ENCODE measurements at places on chromosomes 2 and 18.

GRCh38 chr2:188668017-188668680 is 306.0 kb upstream of the COL3A1 start:
- DNase-seq, result no peak

GRCh38 chr18:10314066-10314465 is 140.4 kb upstream of the APCDD1 start:
- DNase-seq, result no peak

GRCh38 chr2:233210843-233211547 is 40.5 kb upstream of the ATG16L1 start:
- no peak for DNase-seq

DNA sequence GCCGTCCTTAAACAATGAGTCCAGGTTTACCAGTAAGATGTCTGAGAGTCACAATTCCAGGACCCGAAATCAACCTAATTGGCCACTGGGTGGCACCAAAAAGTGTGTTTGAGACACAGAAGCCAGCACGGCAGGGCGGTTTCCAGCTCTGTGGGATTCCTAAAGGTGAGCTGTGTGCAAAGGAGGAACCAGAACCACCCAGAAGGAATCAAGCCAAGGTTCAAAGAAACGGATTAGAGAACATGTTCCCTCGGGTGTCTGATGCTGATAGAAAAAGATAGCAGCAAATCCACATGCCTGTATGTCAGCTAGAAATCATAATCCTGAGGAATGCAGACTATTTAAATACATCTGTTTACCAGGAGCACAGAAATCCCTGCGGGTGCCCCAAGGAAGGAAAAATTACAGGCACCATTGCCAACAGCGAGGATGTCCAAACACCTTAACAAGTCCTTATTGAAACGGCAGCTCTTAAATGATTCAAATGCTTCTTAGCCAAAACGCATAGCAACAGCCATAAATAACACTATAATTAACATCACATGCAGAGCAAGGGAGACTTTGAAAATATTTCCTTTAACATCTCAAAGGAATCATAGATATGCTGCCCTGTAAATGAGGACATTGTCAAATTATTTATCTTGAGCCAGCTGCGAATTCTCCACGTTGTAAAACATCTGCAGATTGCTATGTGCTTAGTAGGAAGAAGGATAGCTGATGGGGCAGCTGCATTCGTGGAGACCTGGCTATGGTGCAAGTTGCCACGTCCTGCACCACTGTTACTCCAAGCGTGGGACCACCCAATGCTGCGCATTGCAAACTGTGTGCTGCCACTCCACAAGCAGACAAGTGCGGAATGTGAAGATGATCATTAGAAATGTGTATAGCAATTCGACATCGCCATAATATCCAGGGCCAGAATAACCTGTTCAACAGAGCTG is 318.7 kb upstream of the NCKAP5 start:
- DNase-seq, result peak; percentile 6

DNA sequence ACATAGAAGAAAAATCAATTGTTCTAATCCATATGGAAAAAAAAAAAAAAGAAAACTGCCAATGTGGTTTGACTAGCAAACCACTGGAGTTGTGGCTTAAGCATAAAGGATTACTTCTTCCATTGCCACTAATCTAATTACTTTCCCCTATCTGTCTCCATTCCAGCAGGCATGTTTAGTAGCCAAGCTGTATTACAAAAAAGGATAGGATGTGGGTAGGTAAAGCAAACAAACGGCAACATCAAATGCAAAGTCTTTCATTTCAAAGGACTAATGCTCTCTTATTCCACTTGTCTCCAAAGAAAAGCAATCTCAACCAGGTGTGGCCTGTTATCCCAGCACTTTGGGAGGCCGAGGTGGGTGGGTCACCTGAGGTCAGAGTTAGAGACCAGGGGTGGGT is 36.5 kb downstream of the SLC8A1 start:
- no peak for DNase-seq

- DNase-seq, result no peak
Observed at GRCh38 chr2:67486041-67486796, 89.1 kb downstream of the ETAA1 start.

- no peak for DNase-seq
Observed at GRCh38 chr2:51291762-51292551, 260.0 kb upstream of the NRXN1 start.

DNA sequence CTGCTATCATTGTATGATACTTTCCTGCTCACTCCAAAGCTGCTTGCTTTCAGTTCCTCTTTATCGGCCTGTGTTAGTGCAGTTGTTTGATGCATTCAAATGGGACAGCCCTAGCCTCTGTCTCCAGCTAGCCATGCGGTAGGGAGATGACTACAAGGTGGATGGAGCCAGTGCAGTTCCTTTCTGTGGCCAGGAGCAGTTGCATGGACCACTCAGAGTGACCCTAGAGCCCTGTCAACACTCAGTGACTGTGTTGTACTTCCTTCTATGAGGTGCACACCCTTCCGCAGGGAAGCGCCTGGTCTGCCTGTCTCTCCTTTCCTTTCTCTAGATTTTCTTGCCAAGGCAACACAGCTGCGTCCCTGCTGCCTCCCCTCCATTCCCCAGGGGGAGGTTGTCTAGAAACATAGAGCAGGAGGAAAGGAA is 33.8 kb downstream of the KCNS3 start:
- no peak for DNase-seq

DNA sequence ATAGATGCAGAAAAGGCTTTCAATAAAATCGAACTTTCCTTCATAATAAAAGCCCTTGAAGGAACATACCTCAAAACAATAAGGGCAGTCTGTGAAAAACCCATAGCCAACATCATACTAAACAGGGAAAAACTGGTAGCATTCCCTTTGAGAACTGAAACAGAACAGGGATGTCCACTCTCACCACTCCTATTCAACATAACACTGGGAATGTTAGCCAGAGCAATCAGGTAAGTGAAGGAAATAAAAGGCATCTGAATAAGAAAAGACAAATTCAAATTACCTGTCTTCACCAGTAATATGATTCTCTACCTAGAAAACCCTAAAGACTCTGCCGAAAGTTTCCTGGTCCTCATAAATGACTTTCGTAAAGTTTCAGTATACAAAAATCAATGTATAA is 861.0 kb upstream of the VRK2 start:
- DNase-seq, result no peak

DNA sequence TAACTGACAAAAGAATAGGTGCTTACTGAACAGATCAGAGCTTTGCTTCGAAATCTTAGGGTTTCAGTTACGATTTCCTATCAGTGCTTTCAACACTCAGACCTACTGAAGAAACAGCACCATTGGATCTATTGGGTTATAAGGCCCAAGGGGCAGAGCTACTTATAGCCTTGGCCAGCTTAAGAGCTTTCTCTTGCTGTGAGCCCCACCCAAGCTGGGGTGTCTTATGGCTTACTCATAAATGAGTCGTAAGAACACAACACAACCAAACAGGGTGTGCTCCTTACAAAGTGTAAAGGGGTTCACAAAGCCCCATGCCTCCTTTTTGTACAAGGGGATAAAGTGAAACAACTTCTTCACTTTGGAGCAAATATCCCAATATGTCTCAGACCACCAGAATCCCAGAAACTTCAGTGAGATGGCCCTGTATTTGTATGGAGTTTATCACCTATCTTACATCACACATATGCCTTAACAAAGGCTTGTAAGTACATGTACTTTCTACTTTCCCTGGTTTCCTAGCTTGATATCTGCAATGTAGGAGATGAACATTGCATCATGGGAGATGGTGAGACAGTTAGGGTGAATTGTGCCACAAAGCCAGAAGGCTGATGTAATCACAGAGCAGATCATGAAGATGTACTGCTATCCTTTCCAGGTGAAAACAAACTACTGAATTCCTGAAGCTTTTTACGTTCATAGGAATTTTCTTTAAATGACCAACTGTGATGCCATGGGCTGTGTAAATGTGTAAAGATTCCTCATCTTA is 115.5 kb upstream of the GLI2 start:
- no peak for DNase-seq

DNA sequence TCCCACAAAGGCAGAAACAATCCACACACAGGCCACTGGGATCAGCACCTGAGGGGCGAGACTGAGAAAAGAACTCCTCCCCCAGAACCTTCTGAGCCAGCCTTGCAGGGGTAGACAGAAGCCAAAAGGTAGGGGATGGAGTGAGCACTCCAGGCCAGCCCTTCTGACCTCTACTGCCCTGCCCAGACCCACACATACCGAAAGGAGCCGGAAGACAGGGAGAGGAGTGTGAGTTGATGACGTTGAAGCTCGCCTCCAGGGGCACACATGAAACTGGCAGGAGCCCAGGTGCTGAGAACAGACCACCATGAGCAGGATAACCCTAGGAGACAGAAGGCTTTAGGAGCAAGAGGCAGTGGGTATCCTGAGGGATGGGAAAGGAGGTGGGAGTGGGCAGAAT is 1.8 kb downstream of the SLC23A3 start:
- no peak for DNase-seq

DNA sequence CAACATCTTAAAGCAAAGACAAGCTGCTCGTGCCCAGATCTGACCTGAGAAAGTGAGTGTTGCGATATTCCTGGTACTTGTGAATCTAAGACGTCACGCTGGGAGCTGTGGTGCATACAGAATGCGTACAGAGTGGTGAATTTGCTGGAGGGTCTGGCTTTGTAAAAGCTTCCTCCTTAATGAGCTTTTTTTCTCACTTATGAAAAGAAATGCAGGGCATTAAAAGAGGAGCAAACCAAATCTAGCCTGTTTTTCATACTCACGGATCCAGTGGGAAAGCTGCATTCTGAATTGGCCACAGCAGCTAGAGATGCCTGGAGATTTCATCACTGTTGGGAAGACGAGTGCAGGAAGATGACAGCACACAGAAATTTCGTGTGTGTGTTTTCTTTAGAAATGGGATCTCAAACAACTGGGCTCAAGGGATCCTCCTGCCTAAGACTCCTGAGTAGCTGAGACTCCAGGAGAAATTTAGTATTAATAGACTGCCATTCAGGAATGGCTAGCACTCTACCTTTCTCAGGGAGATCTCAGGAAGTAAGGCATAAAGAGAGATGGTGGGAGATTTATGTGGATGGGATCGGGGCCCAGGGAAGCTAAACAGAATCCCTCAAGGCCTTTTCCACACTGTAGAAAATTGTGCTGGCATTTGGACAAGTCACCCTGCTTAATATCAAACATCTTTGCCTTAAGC is 181.3 kb downstream of the ALPK2 start:
- DNase-seq, result no peak

GRCh38 chr2:154706660-154707059 is 8.2 kb downstream of the KCNJ3 start:
- DNase-seq, result no peak

- no peak for DNase-seq
Observed at GRCh38 chr2:210966330-210966729, 409.9 kb downstream of the CPS1 start.

DNA sequence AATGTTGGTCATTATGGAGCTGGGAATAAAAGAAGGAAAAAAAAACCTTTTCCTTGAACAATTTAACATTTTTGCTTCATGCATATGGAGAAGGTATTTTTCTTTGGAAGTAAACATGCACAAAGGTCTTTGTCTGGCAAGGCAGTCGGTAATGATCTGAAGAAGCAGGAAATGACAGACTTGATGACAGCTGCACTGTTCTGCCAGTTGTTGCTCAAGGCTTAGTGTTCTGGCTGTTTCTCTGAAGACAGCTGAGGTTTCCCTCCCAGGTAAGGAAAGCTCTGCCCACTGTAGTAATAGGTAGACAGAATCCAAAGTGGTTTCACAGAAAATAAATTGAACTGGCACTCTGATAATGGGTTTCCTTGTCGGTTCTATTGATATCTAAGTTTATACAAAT is 308.4 kb upstream of the GCFC2 start:
- DNase-seq, result no peak

GRCh38 chr2:123890148-123890547 is 134.9 kb upstream of the CNTNAP5 start:
- no peak for DNase-seq

DNA sequence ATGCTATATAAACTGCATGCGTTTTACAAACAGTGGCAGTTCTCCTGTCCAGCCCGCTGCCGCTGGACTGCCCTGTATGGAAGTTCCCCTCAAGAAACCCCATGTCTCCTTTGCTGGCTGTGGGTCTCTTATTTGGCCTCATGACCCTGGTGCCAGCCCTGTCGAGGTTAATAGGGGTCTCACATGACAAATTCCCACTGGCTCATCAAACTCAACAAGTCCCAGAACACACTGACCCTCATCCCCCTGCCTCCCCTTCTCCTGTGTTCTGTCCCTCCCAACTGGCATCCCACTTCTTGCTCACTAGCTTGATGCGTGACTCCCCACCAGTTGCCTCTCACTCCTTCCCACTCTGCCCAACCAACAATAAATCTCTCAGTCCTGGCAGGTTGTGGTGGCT is 137.6 kb upstream of the HS6ST1 start:
- DNase-seq, result no peak

DNA sequence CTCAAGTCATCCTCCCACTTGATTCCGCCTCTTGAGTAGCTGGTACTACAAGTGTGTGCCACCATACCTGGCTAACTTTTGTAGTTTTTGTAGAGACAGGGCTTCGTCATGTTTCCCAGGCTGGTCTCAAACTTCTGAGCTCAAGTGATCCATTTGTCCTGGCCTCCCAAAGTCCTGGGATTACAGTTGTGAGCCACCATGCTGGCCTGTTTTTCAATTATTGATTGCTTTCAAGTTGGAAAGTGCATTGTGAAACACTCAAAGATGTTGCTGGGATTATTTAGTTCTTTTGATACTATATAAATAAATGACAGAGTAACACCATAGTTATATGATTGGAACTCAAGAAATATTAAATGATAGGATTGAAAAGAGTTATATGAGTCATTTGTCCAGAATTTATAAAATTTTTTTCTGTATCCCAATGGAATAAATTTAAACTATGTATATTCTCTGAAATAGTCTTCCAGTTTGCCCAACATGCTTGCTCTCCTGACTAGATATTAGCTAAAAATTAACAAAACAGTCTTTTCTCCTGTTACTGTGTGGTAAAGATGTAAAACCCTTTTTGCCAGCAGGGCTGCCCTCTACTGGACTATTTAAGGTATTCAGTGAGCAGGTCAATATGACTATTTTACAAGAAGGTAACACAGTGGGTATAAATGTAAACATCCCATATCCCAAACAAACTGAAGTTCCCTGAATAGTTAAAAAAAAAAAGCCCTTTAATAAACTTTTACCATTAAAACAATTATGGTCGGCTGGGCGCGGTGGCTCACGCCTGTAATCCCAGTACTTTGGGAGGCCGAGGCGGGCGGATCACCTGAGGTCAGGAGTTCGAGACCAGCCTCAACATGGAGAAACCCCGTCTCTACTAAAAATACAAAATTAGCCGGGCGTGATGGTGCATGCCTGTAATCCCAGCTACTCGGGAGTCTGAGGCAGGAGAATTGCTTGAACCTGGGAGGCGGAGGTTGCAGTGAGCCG is 42.7 kb downstream of the ACSL3 start:
- DNase-seq, result no peak

DNA sequence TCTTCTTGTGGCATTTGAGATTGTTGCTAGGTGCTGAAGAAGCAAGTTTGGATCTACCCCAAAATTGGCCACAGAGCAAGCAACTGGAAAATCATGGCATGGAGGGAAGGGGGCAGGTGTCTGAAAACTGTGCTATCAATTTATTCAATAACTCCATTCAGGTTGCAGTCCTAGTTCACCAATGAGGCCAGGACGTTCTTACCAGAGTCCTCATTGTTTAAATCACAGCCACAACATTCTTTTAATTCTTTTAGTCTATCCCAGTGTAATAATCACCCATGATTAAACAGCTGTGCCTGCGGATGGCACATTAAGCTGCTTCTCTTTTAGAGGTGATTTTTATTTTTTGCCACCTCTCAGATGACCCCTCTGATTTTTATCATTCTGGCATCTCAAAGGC is 103.5 kb downstream of the ANKRD44 start:
- no peak for DNase-seq

- DNase-seq, result no peak
Observed at GRCh38 chr2:58051445-58051844, 4.8 kb downstream of the VRK2 start.
